ENCODE measurements at places on chromosomes 16 and 17. TPM values are rescaled to one million over a fixed set of nuclear protein-coding genes. Genes with fewer than 3 reads are reported as not detected.

The ZACN gene
- polyA plus RNA-seq = 7.2 TPM

The AARS1 gene
- 52.3 TPM for polyA plus RNA-seq

The DECR2 gene
- 13.8 TPM for polyA plus RNA-seq

The TNFRSF17 gene
- polyA plus RNA-seq = not detected

The CHD9 gene
- polyA plus RNA-seq = 61.9 TPM

The AOC2 gene
- polyA plus RNA-seq = not detected

The HAP1 gene
- 0.03 TPM for polyA plus RNA-seq

The SNX20 gene
- polyA plus RNA-seq = 1.3 TPM

The MT3 gene
- 10.4 TPM for polyA plus RNA-seq

The LGALS9B gene
- not detected for polyA plus RNA-seq

The CCL5 gene
- 1.6 TPM for polyA plus RNA-seq

GRCh38 chr17:4691686-4692085, 12.3 kb downstream of the PELP1 start:
- DNase-seq = no peak

DNA sequence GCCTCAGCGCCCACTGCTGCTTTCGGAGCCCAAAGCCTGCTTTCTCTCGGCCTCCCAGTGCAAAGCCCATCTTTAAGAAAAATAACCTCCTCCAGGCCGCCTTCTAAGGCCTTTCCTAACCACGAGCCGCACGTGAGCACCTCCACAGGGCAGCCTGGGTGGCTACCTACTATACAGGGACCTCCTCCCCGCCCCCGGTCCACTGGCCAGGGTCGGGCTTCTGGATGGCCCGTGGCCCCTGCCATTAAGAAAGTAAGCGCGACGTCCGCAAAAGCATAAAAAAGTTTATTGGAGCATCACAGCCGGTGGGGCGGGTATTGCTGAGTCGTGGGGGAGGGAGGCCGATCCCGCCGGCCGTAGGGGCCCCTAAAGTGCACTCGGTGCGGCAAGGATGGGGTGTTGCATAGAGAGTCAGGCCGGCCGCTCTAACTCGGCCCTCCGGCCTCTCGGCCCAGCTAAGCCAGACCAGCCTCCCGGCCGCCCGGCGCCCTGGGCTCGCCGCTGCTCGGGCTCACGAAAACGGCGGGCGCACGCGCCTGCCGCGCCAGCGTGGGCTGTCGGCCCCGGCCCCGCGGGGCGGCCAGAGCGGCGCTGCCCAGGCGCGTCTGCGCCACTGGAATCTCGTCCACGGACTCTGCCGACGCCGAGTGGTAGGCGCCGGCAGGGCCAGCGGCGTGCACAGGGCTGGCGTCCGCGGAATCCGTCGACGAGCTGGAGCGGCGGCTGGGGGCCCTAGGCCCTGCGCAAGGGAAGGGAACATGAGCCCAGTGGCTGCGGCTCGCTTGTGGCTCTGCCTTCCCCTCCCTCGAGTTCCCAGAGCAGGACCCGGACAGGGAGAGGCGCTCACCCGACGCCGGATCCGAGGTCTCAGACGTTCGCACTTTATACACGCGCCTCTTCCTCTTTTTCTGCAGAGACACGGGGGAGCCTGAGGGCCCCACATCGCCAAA, 1.1 kb upstream of the TPPP3 start:
- DNase-seq = no peak

GRCh38 chr17:5789528-5789927, 205.2 kb upstream of the NLRP1 start:
- no peak for DNase-seq

- no peak for DNase-seq
These were observed 7.3 kb downstream of the FMNL1 start for GRCh38 chr17:45228763-45229539.

DNA sequence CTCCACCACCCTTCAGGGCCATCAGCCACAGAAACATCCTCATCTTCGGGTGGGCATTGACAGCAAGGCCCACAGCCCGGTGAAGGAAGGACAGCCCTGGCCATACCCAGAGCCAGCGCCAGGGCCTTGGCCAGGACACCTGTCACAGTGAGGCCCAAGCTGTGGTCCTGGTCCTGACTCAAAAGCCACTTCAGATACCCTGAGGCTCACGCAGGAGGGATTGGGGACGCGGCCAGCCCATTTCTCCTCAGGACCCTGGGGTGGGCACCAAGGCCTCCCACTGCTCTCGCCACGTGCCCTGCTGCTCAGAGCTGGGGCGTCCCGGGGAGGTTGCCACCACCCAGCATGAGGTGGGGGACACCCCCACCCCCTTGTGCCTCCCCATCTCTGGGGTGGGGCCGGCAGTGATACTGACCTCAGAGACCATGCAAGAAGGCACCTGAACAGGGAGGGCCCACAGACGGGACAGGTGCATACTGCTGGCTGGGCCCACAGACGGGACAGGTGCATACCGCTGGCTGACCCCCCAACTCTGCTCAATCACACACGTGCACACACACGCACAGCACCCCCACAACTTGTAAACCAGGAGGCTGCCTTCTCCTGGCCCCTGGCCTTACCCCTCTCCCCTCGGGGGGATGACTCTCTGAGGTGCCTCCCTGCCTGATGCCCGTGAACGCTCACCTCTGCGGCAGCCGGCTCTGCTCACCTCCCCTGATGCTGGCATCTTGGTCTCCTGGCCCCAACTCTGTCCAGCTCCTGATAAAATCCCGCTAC, 14.2 kb downstream of the SLC7A5 start:
- no peak for DNase-seq

- DNase-seq = no peak
These were observed 138.4 kb upstream of the GSE1 start for GRCh38 chr16:85474621-85475217.

GRCh38 chr17:8875957-8876356, 8.5 kb upstream of the PIK3R6 start:
- DNase-seq = no peak

- DNase-seq = peak; percentile 89
These were observed 2.3 kb upstream of the SOX9 start for GRCh38 chr17:72118335-72119076.

DNA sequence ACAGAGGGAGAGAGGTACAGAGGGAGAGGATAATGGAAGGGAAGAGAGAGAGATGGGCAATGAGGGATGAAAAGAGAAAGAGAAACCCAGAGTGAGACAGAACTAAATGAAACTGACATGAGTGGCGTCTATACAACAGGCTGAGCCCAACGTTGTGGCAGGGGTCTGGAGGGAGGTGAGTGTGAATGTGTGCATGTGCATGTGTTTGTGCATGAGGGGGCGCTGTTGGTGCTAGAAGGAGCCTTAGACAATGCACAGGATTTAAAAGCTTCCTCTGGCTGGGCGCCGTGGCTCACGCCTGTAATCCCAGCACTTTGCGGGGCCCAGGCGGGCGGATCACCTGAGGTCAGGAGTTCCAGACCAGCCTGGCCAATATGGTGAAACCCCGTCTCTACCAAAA, 454.8 kb upstream of the CDH11 start:
- DNase-seq = no peak

GRCh38 chr17:21345236-21345635, 30.9 kb upstream of the KCNJ12 start:
- no peak for DNase-seq

- peak; percentile 59 for DNase-seq
These were observed 45.8 kb downstream of the VPS35L start for GRCh38 chr16:19601083-19601976.

GRCh38 chr16:55500530-55501011, 8.3 kb upstream of the LPCAT2 start:
- peak; percentile 81 for DNase-seq

GRCh38 chr16:47142486-47142820, 1.3 kb downstream of the NETO2 start:
- no peak for DNase-seq

DNA sequence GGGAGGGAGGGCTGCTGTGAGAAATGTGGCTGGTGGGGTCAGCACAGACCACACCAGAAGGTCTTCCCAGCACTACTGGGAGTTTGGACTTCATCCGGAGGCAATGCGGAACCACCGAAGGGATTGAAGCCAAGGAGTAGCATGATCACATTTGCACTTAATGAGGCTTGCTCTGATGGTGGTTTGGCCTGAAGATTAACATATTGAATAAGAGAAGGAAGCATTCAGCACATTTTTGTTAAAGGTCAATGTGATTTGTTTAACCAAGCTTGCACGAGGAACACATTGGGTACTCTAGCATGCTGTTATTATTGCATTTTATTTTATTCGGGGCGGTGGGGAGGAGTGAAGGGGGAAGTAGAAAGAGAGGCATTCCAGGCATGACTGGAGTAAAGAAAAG, 378.6 kb downstream of the UTP18 start:
- no peak for DNase-seq

All from muscle of arm (tissue), 14 donors.